ENCODE measurements at places on chromosomes 5 and 9.

- no peak for DNase-seq
These were observed 12.8 kb downstream of the PCDH1 start for GRCh38 chr5:141865406-141865805.

DNA sequence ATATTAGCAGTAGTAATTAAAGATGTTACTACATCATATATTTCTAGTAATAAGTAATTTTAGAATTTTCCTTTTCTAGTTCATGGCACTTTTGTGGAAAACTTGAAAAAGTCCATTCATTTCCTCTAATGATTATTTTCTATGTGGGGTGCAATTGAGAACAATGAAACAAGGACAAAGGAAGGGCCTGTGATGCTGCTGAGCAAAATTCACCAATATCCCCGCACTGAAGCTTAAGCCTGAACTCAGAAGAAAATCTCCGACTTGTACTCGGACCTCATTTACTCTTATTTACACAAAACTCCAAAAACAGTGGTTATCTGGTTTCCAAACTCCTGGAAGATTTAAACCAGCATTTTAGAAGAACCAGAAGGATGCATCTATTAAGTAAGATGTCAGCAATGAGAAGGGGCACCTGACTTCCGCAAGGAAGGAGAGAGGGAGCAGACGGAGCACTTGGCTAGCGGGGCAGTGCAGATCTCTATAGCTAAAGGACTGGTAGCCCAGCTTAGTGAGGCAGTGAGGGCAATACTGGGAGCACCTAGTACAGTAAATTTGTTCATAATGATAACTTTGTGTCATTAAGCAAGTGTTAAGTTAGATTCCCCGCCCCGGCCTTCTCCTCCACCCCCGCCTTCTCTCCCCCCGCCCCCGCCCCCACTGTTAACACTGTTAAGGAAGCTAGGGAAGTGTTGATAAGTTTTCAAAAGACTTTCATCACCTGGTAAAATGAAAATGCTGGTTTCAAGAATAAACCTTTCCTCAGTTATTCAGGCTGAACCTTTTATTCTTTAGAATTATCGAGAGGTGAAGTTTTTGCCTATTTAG, 123.3 kb downstream of the ZSWIM6 start:
- DNase-seq: no peak

GRCh38 chr5:96905864-96906263, 29.6 kb downstream of the ERAP2 start:
- DNase-seq: no peak

GRCh38 chr5:6843821-6844220, 130.6 kb downstream of the TENT4A start:
- DNase-seq: no peak

DNA sequence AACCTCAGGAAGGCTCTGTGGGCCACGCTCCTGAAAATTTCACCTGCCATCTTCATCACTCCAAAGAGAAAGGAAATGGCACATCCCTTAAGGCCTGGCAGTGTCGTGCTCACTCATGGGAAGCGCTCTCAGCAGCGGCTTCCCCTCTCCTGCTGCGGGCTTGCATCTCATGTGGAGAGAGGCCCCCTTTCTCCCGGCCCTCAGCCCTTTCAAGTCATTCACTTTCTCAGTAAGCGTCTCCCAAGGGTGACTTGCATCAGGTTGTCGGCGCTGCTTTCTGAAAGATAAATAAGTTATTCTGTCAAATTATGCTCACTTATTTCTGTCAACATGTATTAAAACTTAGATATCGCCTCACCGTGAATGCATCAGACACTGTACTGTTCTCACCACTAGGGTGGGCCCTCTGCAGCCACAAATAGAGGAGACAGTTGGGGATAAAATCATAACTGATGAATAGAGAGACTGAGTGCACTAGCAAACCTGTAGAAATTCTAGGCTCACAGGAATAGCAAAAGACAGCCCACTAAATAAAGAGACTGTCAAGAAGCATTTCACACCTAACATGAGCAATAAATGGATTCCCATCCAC, 174.6 kb downstream of the RFK start:
- no peak for DNase-seq

DNA sequence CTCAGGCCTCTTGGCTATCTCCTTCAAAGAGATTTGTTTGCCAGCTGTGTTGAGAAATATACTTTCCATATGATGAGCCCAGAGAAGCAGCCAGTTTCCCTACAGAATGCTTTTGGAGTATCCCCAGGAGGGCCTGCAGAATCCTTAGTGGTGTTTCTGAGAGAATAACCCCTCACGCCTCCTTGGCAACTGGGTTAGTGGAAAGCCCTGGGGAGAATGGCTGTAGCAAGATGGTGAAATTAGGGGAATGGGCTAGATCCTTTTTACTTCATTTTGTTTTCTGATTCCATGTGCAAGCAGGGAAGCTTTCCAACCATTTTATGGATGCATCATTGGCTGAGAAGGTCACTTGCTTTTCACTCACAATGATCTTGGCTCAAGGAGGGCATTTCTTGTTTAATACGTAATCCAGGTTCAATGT, 364.6 kb downstream of the DMRT2 start:
- no peak for DNase-seq

DNA sequence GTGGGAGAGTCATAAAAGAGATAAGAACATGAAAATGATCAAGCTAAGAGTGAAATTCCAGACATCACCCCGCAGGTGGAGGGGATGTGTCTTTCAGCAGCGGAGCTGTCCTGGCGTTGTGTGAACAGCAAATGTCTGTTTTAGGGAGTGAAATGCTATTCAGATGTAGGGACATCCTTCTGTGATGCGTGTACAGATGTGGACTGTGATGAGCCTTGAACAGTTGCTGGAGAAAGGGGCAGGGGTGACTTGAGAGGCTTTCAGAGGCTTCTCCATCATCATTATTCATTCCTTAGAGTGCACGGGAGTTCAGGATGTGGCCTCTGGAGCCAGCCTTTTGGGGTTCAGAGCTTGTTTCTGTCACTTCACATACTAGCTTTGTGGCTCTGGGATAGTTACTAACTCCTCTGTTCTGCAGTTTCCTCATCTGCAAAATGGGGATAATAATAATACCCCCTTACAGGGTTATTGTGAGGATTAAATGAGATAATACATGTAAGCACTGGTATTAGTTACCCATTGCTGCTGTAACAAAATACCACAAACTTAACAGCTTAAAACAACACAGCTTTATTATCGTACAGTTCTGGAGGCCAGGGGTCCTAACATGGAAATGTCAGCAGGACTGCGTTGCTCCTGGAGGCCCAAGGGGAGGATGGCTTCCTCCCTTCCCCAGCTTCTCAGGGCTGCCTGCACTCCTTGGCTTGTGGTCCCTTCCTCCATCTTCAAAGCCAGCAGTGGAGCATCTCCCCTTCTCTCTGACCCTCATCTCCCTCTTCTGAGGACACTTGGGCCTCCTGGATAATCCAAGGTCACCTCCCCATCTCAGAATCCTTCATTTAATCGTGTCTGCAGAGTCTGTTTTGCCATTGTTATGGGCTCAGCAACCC, 9.4 kb downstream of the TRAF1 start:
- no peak for DNase-seq

DNA sequence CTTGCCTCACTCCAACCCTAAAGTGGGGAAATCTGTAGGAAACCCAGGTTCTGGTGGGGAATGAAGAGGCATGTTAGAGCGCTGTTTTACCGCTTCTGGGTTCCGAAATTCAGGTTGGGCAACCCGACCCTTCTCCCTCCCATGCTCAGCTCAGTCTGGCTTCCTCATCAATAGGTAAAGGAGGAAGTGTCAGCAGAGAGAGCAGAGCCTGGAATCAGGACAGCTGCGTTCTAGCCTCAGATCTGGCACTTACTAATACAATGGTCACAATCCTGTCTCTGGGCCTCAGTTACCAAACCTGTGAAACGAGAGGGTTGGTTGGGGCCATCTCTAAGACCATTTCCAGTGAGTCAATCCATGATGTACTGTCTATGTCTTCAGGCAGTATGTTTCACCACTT, 16.2 kb upstream of the TNIP1 start:
- no peak for DNase-seq

GRCh38 chr9:121156263-121156731, 45.4 kb downstream of the RAB14 start:
- DNase-seq: peak; percentile 46

DNA sequence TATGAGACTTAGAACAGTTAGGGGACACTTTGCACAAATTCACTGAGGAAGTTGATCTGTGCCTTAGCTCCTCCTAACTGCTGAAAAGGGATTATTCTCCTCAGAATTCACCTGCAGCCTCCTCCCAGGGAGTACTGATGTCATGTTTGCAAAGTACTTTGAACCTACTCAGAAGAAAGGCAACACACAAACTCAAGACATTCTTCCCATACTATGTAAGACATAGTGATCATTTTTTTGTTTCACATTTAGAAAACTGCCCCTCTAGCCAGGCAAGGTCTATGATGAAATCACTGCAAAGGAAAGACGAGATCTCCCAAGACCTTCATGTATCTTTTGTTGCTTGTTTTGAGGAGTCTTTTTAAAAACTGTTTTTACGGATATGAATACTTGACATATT, 10.6 kb upstream of the VLDLR start:
- no peak for DNase-seq

GRCh38 chr5:93894601-93895354, 153.4 kb upstream of the POU5F2 start:
- DNase-seq: no peak

- no peak for DNase-seq
These were observed 447.3 kb upstream of the MPDZ start for GRCh38 chr9:13726746-13727145.

DNA sequence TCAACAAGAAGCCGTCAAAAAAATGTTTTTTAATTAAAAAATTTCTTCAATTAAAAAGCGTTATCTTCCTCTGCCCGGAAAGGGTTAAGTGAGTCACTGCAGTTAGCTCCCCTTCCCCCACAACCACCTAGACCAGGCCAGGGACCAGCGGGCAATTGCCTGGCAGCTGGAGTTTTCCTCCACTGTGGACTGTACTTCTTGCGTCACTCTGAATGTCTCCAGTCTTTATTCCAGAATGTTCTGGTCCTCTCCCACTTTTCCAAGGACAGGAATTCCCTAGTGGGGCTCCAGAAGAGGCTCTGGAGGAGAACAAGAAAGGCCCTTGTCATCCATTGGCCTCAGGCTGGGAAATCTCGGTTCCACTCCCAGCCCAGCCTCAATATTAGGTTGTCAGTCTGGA, 114.0 kb downstream of the C9orf50 start:
- no peak for DNase-seq

DNA sequence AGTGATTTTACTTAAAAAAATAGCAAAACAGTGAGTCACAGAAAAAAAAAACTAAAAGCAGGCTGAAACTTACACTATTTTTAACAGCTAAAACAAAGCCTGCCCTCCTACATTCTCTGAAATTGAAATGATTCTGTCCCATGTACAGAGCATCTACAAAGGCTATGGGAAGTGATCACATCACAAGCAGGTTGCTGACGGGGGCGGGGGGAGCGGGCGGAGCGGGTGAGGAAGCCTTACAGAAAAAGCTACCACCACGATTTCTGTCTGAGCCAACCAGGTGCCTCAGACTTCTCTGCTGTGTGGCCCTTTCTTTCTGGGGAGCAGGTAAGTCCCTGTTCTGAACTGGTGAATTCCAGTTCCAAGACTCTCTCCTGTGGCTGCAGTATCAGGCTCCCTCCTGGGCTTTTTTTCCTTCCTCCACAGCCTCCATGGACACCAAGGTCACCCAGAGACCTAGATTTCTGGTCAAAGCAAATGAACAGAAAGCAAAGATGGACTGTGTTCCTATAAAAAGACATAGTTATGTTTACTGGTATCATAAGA, 104.9 kb downstream of the ANKRD18B start:
- no peak for DNase-seq

DNA sequence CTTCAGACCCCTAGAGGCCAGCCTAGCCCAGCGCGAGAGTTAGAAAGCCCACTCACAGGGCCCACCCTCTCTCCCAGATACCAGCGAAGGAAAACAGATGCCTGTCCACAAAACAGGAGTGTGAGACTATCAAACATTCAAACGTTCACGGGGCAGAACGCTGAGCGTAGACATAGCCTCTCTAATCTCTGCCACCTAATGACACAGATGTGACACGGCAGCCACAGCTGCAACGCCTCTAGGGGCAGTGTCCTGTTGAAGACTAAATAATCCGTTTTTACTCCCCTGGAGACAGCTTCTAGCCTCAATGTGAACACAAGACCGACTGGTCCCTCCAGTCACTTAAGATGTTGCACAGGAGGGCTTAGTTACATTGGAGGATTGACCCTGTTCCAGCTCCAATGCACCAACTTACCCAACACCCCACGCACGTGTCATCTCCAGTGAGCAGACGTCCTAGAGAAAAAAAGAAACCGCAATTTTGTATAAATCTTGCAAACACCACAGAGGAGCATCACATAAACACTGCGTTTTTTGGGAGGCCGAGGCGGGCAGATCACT, 14.3 kb downstream of the DIPK1B start:
- DNase-seq: no peak

DNA sequence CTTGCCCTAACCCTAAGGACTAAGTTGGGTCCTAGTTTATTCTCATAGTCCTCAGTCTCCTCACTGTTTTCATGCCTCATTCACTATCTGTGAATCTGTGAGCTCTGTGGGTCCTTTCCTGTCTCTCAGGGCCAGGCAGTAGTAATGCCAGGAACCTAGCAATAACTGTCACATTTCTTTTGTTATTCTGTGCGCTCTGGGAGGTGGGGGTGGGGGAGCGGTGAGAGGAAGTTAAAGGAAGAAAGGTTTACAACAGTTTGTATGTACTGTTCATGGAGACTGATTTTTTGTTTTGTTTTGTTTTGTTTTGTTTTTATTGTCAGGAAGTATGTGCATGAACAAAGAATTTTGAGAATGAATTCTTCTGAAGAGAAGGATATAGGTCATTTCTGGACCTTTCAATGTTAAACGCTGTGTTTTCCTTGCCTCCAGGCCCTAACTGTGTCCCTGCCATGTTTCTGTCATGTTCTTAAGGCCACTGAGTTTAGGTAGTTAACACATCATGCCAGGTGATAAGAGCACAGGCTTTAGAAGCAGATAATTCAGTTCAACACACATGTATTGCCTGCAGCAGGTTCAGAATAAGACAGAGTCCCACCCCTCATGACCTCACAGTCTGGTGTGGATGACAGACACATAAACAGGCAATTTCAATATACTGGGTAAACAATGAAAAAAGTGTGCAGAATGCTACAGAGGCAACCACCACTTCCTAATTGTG, 13.3 kb upstream of the FEM1C start:
- no peak for DNase-seq

- no peak for DNase-seq
These were observed 40.6 kb downstream of the FAM174A start for GRCh38 chr5:100575815-100576214.

- DNase-seq: no peak
These were observed 15.6 kb upstream of the DENND1A start for GRCh38 chr9:123945532-123945931.

GRCh38 chr5:177025101-177025601, 2.7 kb downstream of the ZNF346 start:
- no peak for DNase-seq

All from amniotic stem cell (primary cell).